ENCODE measurements at places on chromosomes 2 and 18.
A peak's percentile ranks its signal among the peaks of the same experiment; 100 is the strongest.

DNA sequence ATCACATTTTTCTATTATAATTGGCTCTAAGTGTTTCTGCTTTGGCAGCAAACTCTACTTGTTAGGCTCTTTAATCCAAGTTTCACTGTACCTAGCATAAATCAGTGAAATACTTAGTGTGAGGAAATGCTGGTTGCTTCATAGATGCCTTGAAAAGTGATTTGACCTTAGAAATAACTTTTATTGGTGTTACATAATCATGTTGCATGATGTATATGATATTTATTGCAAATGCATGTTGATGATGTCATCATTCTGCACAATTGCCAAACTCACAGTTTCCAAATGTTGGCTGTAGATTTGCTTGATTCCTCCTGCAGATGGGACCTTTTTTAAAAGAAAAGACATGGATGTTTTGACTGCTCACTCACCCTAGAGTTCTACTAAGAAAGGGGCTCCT, 137.6 kb upstream of the BCL2L11 start:
- no peak for DNase-seq

GRCh38 chr18:36706134-36706881, 122.5 kb downstream of the TPGS2 start:
- DNase-seq: peak; percentile 60

GRCh38 chr18:711310-711656, 1.1 kb downstream of the ENOSF1 start:
- DNase-seq: no peak

- DNase-seq: no peak
Measured at GRCh38 chr2:8657423-8658062, 24.3 kb upstream of the ID2 start.

DNA sequence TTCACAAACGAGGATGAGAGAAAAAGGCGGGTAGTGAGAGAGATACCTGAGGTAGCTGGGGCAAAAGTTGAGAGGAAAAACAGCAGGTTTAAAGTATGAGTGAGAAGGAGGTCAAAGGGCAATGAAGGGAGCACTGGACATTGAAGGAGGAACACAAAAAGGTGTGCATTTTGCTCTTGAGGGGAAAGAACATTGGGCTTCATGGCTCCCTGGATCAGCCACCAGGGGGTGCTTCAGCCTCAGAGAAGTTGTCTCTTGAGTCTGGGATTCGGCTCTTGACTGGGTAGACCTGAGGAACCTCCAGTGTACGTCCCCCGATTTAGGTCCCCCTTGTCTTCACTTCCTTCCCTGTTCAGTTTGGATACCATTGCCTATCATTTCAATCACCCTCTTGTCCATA, 128.5 kb downstream of the RAPGEF4 start:
- DNase-seq: no peak

DNA sequence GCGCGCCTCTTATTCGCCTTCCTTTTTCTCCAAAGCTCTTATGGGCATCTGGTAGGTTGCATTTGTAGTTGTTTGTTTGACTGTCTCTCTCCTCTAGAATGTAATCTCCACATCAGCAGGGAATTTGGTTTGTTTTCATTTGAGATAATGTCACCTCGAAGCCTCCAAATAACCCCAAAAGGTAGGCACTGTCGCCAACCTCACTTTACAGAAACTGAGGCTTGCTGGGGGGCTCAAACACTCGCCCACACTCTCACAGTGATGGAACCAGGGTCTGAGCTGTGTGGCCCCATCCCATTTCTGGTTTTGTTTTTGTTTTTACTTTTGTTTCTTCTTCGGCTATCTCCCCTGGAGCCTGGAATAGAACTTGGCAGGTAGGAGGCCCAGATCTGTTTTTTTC, 172.2 kb upstream of the MYCN start:
- DNase-seq: no peak

DNA sequence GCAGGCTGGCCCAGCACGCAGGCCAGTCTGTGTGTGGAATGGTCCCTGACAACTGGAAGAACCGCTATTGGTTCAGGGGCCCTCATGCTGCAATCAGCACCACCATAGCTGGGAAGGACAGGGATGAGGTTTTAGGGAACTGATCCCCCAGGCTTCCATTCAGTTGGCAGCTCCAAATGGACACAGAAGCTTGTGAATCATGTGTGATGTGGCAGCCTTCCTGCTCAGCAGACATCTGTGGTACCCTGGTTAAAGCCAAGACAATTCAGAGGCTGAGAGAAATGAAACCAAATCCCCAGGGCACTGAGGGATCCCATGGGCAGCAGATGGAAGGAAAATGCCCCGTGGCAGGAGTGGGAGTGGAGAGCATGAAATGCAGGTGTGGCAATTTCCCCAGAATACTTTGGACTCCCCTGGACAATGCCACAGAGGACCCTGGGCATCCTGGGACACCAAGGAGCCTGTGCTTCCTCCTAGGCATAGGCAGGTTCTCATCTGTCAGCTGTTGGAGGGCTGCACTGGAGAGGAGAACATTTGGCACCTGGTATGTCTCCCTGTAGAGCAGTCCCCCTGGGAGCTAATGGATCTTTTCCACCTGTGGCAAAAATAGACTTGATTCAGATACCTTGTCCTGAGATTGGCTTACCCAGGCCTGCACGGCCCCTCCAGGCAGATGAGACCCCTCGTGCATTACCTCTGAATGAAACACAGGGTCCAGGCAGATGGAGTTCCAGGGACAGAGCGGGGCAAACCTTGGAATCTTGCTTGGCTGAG, 162.2 kb upstream of the BCL2L11 start:
- DNase-seq: no peak

DNA sequence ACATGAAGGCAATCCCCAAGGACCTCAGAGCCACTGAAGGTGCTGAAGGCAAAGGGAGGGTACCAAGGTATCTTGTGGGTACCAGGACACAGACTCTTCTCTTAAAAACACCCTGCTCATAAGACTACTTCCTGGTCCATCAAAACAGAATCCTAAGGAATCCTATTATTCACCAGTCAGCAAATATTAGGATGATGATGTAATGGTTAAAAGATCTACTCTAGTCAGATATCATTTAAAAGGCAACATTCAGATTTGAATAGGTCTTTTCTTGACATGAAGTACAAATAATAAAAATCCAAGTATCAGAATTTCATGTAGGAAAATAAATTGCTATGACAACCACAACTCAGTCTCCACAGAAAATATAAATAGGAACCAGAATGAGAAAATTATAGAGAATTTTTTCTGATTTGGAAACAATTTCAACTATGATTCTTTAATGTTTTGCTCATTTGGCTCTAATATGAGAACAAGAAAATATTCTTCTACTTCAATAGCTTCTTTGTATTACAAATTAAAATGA, 77.8 kb upstream of the ZNF397 start:
- no peak for DNase-seq

DNA sequence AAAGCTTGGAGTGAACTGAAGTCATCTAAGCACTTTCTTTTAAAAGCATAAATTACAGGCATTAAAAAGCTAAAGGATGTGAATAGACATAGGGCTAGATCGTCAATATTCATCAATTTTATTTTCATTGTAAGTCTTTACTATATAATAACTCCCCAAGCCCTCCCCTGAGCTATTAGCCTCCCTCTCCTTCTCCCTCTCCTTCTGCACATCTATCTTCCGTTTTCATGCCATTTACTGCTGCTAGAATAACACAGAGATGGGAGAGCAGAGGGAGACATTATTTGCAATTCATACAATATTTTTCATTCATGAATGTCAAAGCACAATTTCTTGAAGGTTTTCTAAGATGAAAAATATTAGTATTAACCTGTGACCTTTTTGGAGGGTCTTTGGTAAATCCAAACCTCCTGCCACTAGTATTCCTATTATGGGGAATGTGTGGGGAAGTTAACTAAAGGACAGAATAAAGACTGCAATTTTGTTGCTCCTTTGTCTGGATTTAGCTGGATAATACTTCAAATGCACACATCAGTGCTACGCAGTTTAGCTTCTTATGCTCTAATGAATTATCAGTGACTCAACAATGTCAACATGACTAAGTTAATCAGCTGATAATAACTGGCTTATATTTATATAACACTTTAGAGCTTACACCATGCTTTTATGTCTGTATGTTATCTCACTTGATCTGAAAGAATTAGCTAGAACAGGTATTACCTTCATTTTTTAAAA, 28.2 kb upstream of the MFF start:
- no peak for DNase-seq

GRCh38 chr2:88196490-88197087, 26.4 kb downstream of the THNSL2 start:
- no peak for DNase-seq

- no peak for DNase-seq
Measured at GRCh38 chr18:45774065-45774521, 50.1 kb downstream of the SLC14A1 start.

GRCh38 chr2:159856760-159857159, 58.8 kb upstream of the CD302 start:
- no peak for DNase-seq

DNA sequence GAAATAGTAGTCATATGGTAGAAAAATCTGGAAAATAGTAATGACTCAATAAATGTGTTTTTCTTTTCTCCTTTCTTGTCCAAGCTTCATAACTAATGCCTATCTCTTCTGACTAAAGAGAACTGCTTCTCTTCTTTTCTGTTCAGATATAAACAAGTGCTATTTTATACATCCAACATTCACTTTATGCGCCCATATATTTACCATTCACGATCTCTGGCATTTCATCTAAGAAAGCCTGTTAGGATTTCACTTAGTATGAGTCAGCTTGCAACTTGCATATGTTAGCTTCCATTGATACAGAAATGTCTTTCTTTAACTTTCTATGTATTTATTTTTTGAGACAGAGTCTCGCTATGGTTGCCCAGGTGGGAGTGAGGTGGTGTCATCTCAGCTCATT, 224.9 kb downstream of the VAPA start:
- DNase-seq: no peak

DNA sequence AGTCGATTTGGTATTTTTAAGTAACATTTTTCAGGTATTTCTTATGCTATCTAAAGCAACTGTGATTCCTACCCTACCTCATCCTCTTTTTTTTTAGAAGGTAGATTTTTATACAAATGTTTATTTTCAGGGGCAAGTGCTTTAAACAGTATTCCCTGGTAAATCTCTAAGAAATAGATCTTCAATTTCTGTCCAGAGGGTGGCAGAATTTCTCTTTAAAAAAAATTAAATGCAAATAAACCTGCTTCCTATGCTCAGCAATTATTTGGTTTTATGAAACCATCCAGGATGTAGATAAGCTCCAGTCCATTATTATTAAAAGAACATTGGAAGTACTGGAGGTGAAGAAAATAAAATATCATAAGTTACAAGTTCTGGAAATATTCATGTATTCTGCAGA, 191.9 kb downstream of the MYO3B start:
- peak; percentile 51 for DNase-seq

GRCh38 chr2:188207554-188207953, 84.1 kb upstream of the GULP1 start:
- no peak for DNase-seq
